ENCODE measurements at places on chromosomes 5 and 9.

- no peak for DNase-seq
Measured at GRCh38 chr5:154801083-154801482, 45.9 kb downstream of the LARP1 start.

GRCh38 chr5:169785771-169786618 is 148.9 kb downstream of the DOCK2 start:
- DNase-seq, result no peak

DNA sequence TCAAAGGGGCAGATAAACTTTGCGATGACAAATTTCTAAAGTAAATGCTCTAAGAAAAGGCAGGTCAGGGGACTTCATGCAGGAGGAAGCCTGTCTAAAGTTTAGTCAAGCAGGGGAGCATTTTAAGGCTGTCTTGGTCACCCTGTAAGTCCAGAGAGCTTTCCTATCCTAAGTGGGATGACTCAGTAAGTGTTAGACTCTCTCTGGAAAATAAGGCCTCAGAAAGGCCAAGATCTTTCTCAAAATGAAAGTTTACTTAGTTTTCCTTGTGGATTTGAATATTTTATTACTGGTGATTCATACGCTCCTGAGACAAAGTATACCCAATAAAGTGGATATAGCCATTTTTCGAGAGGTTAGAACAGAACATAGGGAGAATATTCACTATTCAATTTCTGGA is 806.9 kb upstream of the CDH9 start:
- DNase-seq, result no peak

DNA sequence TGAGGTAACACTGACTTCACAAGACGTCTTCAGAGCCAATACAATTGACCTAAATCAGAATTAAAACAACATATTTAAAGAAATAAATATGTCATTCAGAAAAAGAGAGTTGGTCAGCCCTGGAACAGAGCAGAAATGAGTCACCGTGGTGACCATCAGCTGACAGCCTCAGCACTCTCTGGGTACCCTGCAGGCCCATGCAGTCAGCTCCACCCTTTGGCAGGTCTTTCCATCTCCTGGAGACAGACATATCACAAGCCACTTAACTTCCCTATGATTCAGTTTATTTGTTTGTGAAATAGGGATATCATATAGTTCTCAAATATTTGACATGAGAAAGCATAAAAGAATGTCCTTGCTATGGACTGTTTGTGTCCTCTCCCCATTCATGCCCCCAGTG is 151.6 kb upstream of the MEF2C start:
- DNase-seq, result no peak

DNA sequence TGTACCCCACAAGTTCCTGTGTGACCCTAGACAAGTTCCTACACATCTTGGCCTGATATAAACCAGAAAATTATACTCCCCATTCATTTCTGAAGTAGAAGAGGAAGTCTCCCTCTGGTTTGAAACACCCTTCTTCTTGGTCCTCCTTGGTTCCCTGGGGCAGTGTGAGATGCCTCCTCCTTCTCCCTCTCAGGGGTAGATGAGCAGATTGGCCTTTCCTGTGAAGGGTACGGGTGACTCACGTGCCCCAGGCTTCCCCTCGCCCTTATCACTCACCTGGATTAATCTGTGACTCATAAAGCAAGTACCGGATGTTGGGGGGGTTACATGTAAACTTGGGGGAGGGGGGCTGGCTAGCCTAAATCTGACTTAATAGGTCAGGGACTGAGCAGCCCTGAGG is 11.1 kb upstream of the AQP3 start:
- DNase-seq, result no peak

GRCh38 chr5:24693609-24694008 is 48.8 kb upstream of the CDH10 start:
- no peak for DNase-seq

DNA sequence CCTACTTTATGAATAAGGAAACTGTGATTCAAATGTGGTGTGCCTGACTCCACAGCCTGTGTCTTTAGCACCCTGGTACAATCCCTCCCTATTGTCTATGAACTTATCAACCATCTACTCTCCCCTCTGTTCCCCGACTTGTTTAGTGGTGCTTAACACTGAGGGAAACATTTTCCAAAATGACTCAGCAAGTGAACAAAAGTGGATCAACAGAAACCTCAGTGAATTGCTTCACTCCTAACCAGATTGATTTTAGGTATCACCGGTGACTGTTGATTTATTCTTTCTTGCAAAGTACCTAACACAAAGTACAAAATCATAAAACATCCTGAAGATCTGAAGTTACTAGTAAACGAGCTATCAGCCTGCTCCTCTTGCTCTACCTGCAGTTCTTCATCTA is 42.1 kb upstream of the RAPGEF6 start:
- DNase-seq, result no peak

- DNase-seq, result no peak
Measured at GRCh38 chr5:113205323-113205722, 228.7 kb downstream of the DCP2 start.

- DNase-seq, result no peak
Measured at GRCh38 chr5:144151026-144151425, 19.4 kb downstream of the YIPF5 start.
